ENCODE measurements at places on chromosomes 3 and 15.

- DNase-seq: no peak
Measured at GRCh38 chr3:37862903-37863815, 1.5 kb downstream of the CTDSPL start.

DNA sequence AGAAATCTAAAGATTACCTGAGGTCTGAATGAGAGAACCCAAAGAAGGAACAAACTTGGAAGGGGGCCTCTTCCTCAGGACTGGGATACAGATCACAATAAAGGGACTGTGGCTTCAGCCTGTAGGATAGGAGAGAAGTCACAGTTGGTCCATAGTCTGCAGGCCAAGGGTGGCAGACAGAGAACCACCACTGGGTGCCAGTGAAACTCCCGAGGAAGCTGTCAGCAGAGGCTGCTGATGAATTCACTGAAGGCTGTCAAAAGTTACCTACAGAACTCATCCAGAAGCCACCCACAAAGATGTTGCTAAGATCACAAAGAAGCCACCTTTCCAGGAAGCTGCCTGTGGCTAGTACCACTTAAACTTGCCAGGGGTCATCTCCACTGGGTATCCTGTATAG is 78.5 kb downstream of the TMCO5A start:
- no peak for DNase-seq

- DNase-seq: no peak
Measured at GRCh38 chr15:81534124-81534523, 160.1 kb upstream of the TMC3 start.

GRCh38 chr15:77440378-77440999 is 19.8 kb downstream of the HMG20A start:
- no peak for DNase-seq

DNA sequence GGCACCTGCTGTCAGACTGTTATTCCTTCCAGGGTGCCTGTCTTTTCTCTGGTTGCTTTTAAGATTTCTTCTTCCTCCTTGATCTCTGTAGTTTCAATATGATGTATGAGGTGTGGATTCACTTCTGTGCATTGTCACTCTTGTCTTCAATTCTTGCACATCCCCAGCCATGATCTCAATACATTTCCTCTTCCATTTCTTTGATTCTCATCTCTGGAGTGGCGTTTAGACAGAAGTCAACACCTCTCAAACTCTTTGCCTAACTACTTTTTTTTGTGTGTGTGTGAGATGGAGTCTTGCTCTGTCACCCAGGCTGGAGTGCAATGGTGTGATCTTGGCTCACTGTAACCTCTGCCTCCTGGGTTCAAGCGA is 224.4 kb upstream of the LYSMD4 start:
- no peak for DNase-seq

- DNase-seq: no peak
Measured at GRCh38 chr3:190003681-190004123, 117.0 kb downstream of the P3H2 start.

GRCh38 chr3:52298149-52299098 is 10.8 kb downstream of the GLYCTK start:
- no peak for DNase-seq

DNA sequence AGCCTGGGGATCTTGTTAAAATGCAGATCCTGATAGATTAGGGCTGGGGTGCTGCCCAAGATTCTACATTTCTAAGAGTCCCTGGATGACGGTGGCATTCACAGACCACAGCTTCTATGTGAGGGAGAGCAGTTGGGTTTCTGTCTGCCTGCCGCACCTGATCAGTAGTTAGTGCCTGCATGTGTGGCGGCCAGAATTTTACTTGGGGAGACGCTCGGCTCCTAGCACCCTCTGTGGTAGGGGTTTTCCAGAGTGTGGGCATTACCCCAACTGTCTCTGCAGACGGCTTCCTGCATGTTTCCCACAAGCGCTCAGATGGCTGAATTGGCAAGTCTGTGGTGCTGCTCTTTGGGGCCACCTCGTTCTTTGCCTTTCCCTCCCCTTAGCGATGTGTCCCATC is 8.3 kb downstream of the GHRL start:
- no peak for DNase-seq

DNA sequence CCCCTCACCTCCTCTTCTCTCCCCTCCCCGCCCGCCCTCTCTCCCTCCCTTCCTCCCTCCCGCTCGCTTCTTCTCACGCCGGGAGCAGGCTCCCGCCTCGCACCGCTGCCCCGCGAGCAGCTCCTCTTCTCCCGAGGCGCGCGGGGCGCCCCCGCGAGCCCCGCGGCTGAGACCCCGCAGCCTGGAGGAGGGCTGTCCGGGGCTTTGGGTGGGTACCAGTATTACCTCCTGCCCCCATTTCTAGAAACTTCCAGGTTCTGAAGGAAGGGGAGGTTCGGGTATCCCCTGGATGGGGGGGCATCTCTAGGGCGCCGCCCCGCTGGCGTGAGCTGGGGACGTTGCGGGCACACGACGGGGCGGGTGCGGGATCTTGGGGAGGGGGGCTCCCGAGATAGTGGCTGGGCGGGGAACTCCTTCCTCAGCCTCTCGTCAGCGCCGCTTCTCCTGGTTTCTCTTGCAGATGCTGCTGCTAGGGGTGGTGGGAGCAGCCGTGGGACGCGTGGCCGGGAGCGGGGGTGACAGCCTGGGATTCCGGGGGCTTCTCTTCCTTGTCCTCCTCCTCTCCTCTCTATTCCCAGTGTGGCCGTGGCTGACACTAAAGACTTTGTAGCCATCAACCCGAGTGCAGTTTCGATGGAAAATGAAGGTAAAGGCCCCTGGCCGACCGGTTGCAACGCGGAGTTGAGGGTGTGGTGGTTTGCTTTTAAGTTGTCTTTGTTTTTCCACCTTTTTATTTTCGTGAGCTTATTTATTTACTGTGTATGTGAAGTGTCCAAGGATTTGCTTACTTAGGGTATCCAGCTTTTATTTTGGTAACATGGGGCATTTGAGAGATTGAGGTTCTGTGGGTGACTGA is 474 bp downstream of the ATP2C1 start:
- DNase-seq: peak; percentile 13

GRCh38 chr15:36960179-36960946 is 140.0 kb downstream of the MEIS2 start:
- DNase-seq: no peak

GRCh38 chr3:171446301-171446700 is 13.9 kb downstream of the TNIK start:
- DNase-seq: no peak

- DNase-seq: no peak
Measured at GRCh38 chr15:71364117-71364584, 248.9 kb downstream of the THSD4 start.

Measured in stimulated activated CD8-positive, alpha-beta memory T cell treated with anti-CD3 and anti-CD28 coated beads, Interleukin-4, amount 100 ng/mL, for 1 hour (primary cell).